ENCODE measurements at places on chromosomes 6 and 20.

- DNase-seq = no peak
Observed at GRCh38 chr6:1509241-1509640, 100.5 kb upstream of the FOXC1 start.

- no peak for DNase-seq
Observed at GRCh38 chr6:90385759-90386313, 89.2 kb upstream of the BACH2 start.

DNA sequence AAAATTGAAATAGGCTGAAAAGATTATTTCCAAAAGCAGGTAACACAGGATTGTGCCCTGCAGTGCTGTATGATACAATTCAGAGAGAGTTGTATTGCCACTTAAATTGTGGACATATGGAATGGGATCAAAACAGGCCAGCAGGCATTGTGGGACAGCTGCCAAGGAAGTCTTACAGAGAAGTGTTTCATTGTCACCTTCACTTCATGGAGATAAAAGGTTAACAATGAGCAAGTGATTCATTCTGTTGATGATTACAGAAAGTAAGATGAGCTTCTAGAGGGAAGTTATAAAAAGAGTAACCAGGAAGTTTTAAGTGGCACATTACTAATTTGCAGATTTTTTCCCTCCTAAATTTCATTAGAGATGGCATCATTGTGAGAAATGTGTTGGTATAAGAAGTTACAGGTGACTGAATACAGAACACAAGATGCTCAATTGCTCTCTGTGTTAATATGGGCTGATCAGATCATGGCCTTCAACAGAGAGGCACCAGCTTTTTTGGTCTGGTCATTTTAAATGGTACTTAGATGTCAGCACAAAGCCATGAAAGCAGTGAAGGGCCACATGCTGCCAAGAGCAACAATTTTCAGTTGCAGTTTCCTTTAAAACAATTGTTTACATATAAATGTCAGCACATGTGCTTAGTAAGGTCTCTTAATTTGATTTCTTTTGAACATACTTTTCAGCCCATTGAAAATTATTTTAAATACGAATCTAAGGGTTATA lies 402.5 kb upstream of the FKBP1C start:
- DNase-seq = peak; percentile 3

- peak; percentile 95 for DNase-seq
Observed at GRCh38 chr20:49888212-49889000, 26.9 kb downstream of the SPATA2 start.

- DNase-seq = no peak
Observed at GRCh38 chr20:6660441-6660840, 107.0 kb upstream of the BMP2 start.

Measured in pons (tissue), 1 donor.